RPMI8226 (cell line): ENCODE measurements at places on chromosomes 11 and 22.

DNA sequence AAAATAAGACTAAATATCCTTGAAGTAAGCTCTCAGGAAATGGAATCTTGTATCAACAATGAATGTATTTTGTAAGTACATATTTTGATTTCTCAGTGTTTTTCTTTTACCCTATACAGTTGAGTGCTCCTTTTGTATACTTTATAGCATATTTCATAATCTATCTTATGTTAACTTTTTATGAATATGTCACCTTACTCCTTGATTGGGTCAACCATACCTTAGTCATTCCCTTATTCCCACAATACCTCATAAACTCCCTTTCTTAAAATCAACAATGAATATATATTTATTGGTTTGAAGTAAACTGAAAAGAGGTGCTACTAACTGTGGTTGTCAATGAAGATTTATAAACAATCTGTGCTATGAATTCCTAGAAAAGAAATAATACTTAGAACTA, 686.2 kb downstream of the METTL15 start:
- DNase-seq: no peak

- DNase-seq: no peak
Measured at GRCh38 chr22:31952472-31952871, 8.1 kb downstream of the YWHAH start.

DNA sequence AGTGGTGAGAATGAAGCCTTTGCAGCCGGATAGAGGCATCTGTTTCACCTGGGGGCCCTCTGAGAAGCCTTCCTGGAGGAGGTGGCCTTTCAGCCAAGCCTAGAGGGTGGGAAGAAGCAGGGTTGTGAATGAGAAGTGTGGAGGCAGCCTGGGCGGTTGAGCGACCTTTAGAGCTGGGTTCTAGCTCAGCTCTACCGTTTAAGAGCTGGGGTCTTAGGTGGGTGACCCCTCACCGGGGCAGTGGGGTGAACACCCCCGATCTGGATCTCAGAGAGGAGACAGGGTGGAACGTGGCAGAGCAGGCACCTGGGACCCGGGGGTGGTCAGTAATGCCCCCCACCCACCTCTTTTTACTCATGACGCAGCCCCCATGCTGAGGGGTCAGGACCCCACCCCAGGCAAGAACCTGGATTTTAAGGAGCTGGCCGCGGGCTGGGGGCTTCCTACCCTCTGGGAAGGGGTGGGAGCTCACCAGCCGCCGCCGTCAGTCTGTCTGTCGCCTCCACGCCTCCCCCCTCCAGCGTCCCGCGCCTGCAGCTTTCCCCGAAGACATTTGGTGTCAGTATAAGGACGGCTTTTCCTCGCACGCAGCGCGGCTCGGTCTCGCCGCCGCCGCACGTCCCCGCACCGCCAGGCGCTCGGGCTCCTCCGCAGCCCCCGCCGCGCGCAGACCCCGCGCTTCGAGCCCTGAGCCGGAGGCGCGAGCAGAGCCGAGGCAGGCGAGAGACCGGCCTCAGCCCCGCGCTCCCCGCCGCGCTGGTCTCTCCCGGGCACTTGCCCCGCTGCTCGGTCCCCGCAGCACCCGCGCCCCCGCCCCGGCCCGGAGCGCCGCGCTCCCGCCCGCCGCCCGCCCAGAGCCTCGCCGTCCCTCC, 13.3 kb upstream of the CACNA1I start:
- no peak for DNase-seq

- no peak for DNase-seq
Measured at GRCh38 chr22:38417252-38418060, 37.5 kb downstream of the KCNJ4 start.

DNA sequence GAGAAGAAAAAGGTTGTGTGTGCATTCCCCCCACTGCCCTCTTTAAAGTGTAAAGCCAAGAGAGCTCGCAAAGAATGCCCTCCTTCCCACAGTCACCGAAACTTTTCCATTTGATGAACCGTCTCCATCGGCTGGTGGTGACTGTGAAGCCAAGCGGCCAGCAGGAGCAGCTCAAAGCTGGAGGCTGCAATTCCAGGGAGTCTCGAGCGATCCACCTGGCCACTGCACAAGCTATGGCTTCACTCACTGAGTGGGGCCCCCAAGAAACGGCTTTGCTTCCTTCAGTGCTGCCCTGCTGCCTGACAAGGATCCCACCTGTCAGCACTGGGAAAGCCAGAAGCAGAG, 117.7 kb downstream of the ABTB2 start:
- DNase-seq: no peak

GRCh38 chr11:34266090-34266912, 91.5 kb downstream of the ABTB2 start:
- DNase-seq: no peak

DNA sequence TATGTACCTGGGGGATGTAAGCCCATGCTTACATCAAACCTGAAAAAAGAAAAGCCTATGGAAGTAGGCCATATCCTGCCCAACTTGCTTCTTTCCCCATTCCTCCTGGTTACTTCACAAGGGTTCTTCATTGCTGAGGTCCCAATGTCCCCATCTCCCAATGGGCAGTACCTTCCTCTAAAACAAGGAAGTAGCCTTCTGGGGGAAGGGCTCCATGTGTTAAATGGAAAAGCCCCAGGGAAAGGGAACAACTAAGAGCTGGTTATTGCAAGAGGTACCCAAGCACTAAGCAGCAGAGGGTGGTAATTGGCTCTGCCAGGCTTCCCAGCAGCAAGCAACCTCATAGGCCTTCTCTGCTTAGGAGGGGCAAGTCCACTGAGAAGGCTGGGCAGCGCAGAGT, 11.3 kb downstream of the TMEM216 start:
- DNase-seq: no peak

GRCh38 chr22:19648419-19648929, 65.8 kb upstream of the SEPTIN5 start:
- no peak for DNase-seq

DNA sequence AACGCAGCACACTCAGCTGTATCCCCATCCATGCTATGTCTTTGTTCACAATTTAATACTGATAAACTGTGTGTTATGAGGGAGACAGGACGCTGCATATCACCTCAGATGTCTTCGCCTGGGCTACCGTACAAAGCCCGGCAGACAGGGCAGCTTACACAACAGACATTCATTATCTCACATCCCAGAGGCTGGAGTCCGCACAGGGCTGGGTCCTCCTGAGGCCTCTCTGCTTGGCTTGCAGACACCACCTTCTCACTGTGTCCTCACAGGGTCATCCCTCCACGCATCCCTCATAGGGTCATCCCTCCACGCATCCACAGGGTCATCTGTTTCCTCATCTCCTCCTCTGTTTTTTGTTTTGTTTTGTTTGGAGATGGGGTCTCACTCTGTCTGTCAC, 61.2 kb downstream of the SHANK2 start:
- no peak for DNase-seq

GRCh38 chr22:43113526-43114251, 3.1 kb downstream of the BIK start:
- no peak for DNase-seq

DNA sequence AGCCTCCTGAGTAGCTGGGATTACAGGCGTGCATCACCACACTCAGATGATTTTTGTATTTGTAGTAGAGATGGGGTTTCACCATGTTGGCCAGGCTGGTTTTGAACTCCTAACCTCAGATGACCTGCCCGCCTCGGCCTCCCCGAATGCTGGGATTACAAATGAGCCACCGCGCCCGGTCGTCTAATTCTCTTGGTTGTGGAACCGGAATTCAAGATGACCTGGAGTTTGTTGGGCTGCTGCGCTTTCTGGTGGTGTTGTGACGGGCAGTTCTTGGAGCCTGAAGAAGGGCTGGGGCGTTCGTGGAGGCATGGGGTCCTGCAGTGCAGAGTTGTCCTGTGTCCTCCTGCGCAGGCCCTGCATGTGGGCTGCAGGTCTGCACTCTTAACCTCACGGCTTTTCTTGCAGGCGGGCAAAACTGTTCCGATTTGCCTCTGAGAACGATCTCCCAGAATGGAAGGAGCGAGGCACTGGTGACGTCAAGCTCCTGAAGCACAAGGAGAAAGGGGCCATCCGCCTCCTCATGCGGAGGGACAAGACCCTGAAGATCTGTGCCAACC, 4.9 kb upstream of the TRMT2A start:
- DNase-seq: no peak
